ENCODE measurements at places on chromosomes 12 and 14.

DNA sequence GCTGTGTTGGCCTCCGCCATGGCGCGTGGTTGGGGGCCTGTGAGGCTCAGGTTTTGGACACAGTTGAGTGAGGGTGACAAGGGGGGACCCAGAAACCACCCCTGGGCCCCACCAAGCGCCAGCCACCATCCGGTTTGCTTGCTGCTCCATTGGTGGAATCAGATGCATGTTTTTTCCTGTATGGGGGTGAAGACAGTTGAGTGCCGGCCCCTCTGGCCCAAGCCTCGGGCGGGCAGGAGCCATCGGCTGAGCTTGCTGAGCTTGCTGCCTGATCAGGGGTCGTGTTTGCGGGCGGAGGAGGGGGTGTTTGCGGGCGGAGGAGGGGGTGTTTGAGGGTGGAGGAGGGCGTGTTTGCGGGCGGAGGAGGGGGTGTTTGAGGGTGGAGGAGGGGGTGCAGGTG, 6.4 kb downstream of the PGAM5 start:
- no peak for DNase-seq

DNA sequence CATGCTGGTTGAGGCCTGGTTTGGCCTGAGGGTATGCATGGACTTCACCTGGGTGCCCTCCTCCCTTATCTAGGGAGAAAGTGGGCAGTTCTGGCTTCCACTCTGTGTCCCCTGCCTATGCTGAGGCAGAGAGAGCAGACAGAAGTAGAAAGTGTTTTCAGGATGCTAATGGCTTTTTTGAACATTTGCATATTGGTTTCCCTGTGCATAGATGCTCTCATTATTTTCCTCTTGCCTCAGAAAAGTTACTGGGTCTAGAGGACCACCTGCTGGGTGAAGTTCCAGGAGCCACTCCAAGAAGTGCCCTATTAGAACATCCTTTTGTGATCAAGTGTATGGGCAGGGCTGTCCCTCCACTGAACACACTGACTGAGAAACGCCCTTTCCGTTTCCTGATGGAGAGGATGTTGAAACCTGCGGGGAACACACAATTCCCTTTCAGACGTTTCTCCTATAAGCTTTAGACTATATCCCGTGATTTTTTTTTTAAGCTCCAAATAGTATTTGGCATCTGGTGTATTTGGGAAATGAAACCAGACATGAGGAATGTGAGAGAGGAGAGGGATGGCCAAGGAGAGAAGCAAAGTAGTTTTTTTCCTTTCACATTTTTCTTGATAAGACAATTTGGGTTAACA, 66.6 kb downstream of the DAAM1 start:
- DNase-seq, result no peak

GRCh38 chr12:117052386-117053049, 46.7 kb downstream of the TESC start:
- DNase-seq, result no peak

DNA sequence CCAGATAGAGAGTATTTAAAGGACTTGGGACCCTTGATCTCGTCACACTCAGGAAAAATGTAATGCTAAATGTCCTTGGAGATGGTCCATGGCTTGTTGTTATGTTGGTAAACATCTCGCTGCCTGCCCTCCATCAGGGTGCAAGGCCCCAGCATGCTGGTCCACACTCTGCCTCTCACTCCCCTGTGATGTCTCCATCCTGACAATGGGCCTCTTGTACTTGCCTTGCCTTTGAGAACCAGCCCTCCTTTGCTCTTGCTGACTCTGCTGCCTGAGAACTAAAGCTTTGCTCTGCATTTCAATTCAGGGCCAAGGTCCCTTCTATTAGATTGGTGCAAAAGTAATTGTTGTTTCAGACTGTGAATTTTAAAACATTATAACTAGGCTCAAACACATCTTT, 131.0 kb upstream of the LMNTD1 start:
- DNase-seq, result no peak

DNA sequence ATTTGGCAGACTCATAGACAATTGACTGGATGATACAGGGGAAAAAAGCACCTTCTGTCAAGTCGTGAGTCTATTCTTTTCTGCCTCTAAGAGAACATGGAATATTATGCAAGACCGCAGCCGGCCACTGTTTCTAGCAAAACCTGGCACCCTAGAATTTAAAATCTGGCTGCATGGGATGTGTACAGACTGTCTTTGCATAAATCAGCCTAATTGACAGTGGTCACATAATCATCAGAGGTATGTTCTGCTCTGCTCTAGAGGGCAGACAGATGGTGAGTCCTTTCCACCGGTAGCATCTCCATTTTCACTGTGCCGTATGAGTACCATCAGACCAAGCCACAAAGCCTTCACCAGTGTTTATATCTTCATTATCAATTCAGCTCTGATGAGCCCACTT, 80.6 kb downstream of the KCNK10 start:
- no peak for DNase-seq
